ENCODE measurements at places on chromosomes 5 and 9.

GRCh38 chr9:29319736-29320513 lies 1746.6 kb upstream of the C9orf72 start:
- DNase-seq = no peak

- no peak for DNase-seq
These were observed 478 bp downstream of the TEX10 start for GRCh38 chr9:100352201-100352726.

- DNase-seq = no peak
These were observed 31.1 kb upstream of the PPP3R2 start for GRCh38 chr9:101625876-101626275.

DNA sequence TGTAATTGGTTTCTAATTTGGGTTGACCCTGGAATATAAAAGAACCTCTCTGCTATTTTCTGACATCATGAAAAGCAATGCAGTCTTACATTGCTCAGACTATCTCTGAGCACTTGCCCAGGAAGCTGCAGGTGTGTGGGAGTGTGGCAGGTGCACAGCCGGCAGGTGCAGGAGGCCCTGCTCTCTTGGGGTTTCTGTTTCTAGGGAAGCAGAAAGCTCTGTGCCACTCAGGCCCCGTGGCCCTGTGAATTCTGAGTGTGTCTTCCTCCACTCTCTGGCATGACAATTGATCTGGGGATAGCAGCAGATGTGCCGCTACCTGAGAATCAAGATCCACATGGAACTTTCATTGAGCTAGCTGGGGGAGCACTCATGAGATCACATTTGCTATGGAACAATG lies 45.7 kb upstream of the IRX2 start:
- DNase-seq = no peak

- no peak for DNase-seq
These were observed 150.5 kb downstream of the GCNT1 start for GRCh38 chr9:76609285-76610010.

DNA sequence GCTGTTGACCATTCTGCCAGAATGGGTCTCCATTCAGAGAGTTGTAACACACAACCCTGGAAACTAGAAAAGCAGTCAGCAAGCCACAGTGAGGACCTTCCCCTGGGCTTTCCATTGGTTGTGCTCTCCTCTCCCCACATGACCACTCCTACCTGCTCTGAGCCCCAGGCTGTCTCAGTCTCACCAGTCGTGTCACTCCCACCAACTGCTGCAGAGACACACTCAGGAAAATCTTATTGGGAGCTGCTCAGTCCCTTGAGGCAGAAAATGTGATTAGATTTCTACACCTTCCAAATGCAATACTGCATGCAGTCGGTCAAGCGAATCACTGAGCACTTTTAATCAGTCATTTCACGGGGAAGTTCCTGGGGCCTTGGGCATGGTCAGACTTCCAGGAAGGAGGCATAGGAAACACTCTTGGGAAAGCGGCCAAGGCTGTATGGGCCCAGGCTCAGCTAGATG lies 284.2 kb upstream of the NMUR2 start:
- DNase-seq = no peak

DNA sequence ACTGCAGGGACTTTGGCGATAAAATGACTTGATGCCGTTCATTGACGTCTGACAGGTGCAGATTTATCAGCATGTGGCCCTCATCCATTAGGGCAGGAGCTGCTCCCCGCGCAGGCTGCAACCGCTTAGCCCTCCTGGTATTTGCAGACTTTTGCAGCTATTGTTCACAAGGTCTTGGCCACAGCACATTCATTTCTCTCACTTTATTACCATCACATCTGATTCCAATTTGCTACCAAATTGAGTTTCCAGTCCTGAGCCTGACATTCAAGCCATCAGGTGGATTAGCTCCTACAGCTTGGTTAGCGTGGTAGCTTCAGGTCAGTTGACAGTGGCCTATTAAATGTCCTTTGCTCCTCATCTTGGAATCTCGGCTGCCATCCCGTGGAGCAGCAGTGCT lies 299.2 kb downstream of the CD180 start:
- DNase-seq = no peak

GRCh38 chr9:96154081-96154480 lies 147.9 kb downstream of the HSD17B3 start:
- DNase-seq = no peak

- no peak for DNase-seq
These were observed 161.1 kb upstream of the TBCA start for GRCh38 chr5:77937015-77937908.

DNA sequence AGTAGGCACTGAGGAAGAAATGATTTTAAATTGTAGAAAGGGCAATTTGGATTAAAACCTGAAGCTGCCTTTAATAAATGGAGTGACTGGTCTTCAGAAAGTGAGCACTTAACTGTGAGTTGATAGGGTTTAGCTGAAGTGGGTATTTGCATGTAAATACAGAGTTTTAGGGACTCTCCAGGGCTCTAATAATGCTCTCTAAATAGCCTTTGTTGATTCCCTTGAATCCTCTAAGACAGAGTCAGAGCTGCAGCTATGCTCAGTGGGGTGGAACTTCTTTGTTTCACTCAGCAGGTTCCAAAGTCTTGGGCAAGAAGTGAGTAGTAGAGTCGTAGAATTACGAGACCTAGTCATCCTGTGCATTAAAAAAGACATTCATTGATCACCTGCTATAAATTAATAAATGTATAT lies 21.4 kb downstream of the GLRA1 start:
- DNase-seq = no peak

- no peak for DNase-seq
These were observed 8.3 kb downstream of the CRB2 start for GRCh38 chr9:123364241-123364824.

- DNase-seq = no peak
These were observed 31.7 kb upstream of the GRHPR start for GRCh38 chr9:37390759-37391158.

GRCh38 chr9:130845901-130846481 lies 10.9 kb downstream of the ABL1 start:
- DNase-seq = no peak

DNA sequence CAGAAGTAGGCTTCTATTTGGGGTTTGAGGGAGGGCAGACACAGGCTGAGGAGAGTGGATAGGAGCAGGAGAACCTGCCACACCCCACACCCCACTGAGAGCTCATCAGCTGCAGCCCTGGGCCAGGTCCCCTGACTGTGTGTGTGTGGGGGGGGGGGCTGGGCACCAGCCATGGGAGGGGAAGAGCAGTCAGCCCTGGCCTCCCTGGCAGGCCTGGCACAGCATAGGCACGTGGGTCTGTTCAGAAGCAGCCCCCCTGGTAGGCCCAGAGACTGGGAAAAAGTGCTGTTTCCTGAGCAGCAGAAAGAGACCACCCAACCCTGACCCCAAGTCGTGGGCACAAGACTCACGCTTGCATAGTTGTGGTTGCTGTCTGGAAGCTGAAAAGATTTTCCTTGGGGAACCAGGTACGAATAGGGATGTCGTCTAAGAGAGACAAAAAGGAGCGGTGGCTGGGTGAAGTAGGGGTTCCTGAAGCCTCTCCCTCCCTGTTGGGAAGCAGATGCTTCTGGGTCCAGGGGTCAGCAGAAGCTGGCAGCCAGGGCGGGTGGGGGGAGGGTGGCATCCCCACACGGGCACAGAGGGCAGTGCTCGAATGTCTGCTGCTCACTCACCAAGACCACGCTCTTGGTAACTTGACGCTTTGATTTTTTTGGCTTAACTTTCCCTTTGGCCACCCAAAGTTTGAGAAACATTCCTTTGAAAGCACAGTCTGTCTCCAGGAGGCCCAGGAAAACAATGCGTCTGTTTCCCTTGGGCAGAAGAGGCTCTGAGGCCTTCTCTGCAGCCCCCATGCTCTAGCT lies 2.9 kb downstream of the NSMF start:
- DNase-seq = no peak

GRCh38 chr5:3155046-3155445 lies 403.6 kb upstream of the IRX2 start:
- DNase-seq = no peak

- no peak for DNase-seq
These were observed 32.8 kb upstream of the UBAC1 start for GRCh38 chr9:135993765-135994500.

GRCh38 chr5:124524552-124525232 lies 221.7 kb downstream of the ZNF608 start:
- no peak for DNase-seq

GRCh38 chr5:371811-372555 lies 50.5 kb downstream of the AHRR start:
- no peak for DNase-seq

- no peak for DNase-seq
These were observed 501 bp downstream of the ENHO start for GRCh38 chr9:34522091-34522887.

DNA sequence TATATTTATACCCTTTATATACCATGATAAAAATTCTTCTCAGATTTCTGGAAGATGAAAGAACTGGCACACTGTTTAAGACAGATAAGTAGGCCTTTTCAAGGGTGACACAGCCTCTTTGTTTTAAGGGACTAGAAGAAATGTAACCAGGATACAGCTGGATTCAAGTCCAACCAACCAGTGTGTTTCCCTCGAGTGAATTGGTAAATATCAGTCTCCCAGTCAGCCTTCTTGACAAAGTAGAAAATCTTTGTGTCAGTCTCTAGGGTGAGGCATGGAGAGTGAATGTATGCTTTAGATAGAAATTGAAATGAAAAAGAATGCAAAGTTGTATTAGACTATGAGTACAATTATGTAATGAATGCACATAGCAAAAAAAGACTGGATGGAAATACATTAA lies 119.1 kb downstream of the ZDHHC21 start:
- DNase-seq = no peak

- DNase-seq = no peak
These were observed 40.6 kb downstream of the ADCY2 start for GRCh38 chr5:7436521-7436920.

DNA sequence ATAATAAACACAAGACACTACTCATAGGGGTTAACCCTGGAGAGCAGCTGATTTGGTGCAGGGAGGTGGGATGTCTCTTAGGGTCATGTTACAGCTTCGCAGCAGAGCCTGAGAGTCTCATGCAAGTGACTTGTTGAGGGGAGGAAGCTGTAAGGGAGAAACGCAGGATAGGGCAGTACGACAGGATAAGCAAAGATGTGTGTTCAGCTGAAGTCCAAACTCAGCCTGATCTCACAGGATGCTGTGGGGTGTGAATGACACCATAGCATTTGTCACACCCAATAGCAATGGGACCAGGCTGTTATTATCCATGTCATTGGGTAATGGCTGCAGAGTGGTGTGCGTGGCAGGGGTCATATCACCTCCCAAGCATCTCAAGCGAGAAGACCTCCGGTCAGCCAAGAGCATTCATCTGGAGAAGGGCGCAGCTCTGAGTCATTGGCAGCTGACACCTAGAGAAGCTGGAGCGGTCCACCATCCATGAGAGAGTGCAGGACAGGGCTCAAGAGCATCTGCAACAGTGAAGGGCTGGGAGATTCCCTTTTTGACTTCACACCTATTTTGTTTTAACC lies 49.2 kb upstream of the RPL26L1 start:
- no peak for DNase-seq

DNA sequence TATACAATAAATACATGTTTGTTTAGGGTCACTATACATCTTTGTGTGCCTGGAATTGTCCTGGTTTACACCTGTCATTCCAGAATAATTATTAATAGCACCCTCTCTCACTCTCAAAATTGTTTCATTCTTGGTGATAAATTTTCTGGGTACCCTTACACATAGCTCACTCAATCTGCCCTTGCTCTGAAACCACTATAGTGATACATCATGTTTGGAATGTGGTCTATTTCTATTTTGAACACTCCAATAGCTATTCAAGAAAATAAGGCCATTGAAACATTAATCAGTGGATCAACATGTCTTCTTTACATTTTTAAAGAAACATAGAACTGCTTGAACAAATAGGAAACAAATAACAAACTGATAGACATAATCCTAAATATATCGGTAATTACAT lies 158.7 kb downstream of the ARRDC3 start:
- no peak for DNase-seq

DNA sequence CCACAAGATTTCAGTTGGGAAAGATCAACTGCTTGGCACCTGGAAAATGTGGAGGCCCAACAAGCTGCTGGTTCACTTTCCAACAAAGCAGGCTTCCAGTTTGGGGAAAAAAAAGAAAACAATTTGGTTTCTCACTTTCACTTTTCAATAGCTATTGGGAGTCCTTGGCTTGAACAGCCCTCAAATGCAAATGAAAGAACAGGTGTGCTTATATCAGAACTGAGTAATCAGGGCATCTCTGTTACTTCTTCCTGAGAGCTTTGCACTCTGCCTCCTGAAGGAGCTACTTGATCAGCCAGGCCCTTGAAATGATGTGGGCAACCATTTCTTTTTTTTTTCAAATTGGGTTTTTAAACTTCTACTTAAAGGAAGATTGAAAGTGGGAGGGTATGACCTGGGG lies 73.5 kb downstream of the MFAP3 start:
- DNase-seq = no peak

GRCh38 chr5:683551-684481 lies 9.3 kb downstream of the TPPP start:
- no peak for DNase-seq

- DNase-seq = no peak
These were observed 401.6 kb downstream of the TMEM232 start for GRCh38 chr5:110324876-110325275.

- no peak for DNase-seq
These were observed 217.0 kb downstream of the PAPPA start for GRCh38 chr9:116370556-116370955.

DNA sequence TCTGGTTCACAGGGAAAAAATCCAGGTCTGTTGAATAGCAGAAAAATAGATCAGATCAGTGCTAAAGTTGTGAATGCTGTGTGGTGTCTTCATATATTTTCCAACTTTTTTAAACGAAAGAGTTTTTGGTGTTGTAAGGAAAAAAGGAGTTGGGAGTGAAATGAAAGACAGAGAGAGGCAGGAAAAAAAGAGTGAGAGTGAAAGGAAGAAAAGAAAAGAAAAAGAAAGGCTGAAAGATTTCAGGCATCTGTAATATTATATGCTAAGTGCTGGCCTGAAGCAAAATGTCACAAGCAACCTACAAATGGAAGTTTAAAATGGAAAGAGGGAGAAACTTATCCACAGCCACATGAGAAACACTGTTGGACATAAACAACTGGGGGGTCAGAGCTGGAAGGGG lies 124.4 kb downstream of the EBF1 start:
- DNase-seq = no peak

- DNase-seq = no peak
These were observed 45.2 kb upstream of the APC start for GRCh38 chr5:112692472-112692871.

- no peak for DNase-seq
These were observed 12.8 kb downstream of the PAM start for GRCh38 chr5:102767862-102768261.

Measured in stimulated activated CD4-positive, alpha-beta T cell treated with anti-CD3 and anti-CD28 coated beads, TNF-alpha, amount 100 ng/mL, for 1 hour (primary cell).